ENCODE measurements at places on chromosomes 12 and 14.

DNA sequence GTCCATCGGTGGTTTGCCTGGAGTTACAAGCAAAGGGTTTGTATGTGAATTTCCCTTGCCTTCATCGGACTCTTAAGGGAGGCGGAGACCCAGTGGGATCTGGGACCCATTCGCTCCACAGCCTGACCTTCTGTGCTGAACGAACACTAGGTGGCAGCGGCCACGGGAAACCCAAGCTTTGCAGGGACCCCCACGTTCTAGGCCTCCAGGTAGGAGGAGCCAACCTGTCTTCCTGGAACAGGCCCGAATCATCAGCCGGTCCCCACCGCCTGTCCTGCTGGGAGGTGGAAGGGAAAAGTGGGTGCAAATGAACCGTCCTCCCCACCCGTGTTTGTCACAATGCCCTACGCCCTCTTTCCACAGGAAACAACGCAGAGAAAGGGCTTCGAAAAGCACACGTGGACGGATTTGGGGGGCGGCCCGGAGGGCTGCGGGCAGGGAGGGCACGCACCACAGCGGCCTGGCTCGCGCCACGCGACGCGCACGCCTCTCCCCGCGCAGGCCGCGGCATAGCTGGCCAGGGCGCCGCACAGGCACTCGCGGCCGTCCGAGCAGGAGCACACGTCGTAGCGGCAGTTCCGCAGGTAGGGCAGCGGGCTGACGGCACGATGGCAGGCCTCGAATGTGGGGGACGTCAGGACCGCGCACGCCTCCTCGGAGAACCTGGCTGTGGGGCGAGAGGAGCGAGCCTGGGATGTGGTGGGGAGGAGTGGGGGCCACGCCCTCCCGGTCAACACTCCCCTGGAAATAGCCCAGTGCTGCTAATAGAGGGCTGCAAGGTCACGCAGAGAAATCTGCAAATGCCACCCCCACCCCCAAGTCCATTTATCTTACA lies 67.8 kb downstream of the VWF start:
- peak; percentile 11 for DNase-seq

DNA sequence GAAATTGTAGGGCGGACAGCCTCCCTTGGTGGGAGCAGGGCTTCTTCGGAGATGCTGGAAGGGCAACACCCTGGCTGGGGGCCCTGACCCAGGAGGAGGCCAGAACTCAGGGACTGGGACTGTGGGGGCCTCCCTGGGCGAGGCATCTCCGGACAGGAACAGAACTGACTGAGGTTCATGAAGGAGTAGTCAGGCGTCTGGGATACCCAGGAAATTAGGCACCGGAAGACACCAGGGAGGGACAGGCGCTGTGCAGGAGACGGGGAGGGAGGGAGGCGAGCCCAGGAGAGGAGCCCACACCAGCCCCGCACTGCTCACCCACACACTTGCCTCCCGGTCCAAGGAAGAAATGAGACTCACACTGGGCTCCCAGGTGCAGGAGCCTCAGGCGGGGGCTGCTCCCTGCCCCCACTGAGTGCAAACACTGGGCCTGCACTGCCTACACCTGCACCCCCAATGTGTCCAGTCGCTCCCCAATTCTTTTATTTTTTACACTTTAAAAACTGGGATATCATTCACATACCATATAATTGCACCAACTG lies 262.6 kb upstream of the SFSWAP start:
- DNase-seq: no peak

- no peak for DNase-seq
Observed at GRCh38 chr12:52193532-52193931, 1.7 kb upstream of the KRT80 start.

DNA sequence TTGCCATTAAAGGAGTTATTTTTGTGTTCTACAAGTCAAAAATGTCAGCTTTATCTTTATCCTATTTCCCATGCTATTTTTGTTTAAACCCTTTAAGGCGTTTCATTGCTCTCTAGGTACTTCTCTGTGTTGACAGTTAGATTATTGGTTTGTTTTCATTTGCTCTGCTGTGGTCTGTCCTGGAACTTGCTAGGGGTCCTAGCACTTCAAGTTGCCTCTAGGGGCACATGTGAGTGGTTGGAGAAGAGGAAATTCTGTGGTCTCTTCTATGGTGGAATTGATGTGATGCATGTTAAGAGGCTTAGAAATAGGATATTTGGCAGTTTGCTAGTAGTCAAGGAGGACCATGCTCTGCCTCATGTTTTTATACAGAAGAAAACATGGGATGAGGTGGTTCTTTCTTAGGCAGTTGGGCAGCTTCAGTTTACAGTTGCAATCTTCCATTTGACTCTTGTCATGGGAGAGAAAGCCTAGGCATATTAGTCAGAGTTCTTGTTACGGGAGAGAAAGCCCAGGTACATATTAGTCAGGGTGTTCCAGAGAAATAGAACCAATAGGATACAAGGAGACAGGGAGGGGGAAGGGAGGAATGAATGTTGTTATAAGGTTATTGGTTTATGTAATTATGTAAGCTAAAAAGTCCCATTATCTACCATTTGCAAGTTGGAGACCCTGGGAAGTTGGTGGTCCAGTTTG lies 14.4 kb downstream of the TTLL5 start:
- DNase-seq: no peak

DNA sequence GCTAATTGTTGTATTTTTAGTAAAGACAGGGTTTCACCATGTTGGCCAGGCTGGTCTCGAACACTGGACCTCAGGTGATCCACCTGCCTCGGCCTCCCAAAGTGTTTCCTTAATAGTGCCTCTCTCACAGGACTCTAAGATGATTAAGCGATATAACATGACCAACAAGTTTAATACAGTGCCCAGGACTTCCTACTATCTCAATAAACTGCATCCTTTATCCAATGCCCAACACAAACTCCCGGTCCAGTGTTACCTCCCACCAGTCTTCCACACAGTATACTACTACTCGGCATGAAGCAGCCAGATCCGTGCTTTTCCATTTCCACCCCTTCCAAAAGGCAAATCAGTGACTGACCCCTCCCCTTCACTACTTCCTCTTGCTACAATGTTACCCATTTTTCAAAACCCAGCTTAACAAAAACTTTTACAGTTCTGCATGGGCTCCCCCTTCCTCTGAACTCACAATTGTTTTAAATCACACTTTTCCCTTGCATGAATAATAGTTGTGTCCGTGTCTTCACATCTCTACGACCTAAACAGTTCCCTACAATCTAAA lies 900 bp downstream of the NOP2 start:
- DNase-seq: no peak

DNA sequence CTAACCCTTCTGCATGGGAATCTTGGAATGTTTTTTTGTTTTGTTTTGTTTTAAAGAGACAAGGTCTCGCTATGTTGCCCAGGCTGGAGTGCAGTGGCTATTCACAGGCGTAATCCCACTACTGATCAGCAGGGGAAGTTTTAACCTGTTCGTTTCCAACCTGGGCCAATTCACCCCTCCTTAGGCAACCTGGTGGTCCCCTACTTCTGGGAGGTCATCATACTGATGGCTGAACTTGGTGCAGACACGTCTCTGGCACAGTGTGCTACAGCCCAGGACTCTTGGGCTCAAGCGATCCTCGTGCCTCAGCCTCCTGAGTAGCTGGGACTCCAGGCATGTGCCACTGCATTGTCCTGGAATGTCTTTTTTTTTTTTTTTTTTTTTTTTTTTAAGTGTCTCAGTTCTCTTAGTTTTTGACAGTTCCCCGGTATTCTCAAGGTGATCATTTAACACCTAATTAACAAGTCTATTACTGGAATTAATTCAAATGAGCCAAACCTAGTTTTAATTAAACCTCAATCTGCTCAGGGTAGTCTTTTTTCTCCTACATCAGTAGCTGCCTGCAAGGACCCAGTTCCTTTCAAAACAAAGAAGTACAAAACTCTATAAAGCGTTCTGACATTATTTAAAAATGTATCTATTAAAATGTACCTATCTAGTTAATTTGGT lies 49.0 kb upstream of the ISM2 start:
- DNase-seq: no peak
